IMR-90 (cell line): ENCODE measurements at places on chromosomes 6 and 20.

DNA sequence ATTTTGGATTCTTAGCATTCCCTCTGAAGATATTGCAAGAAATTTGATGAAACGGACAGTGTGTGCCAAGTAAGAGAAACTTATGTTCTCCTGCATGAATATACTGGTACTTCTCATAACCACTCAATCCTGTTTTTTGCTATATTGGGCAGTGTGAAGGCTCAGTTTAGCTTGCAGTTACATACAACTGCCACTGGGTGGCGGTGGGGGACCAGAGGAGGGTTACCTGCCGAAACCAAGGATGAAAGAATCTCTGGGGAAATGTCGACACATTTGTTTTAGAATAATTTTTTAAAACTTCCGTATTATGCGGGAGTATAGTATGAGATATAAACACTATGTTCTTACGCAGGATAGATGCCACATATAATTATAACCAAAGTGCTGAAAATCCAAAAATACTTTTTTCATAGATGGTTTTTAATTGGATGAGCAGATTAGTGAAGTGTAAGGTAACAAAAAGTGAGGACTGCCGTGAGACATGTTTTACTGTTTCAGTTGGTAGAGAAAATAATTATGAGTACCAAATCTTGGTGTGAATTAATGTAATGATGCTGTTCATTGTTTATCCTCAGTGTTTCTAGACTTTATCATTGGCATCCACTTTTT lies 9.7 kb downstream of the TRMT11 start:
- DNase-seq, result peak; percentile 60

DNA sequence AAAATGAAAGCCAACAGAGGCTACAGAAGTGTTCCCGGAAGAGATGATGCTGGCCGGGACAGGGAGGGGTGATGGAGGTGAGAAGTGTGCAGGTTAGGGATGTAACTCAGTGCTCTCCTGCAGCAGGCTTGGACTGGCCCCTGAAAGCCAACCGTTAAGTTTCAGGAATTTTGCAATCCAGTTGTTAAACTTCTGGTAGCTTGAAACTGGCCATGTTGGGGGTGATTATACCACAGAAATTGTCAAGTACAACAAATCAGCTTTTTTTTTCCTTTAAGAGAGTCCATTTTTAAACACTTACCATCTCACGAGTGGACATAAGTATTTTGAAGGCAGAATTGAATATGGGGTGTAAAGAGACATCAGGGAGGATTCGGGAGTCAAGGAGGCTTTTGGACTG lies 8.8 kb upstream of the SIRPB1 start:
- DNase-seq, result no peak

- DNase-seq, result no peak
Observed at GRCh38 chr6:106056060-106056745, 29.9 kb upstream of the PRDM1 start.

DNA sequence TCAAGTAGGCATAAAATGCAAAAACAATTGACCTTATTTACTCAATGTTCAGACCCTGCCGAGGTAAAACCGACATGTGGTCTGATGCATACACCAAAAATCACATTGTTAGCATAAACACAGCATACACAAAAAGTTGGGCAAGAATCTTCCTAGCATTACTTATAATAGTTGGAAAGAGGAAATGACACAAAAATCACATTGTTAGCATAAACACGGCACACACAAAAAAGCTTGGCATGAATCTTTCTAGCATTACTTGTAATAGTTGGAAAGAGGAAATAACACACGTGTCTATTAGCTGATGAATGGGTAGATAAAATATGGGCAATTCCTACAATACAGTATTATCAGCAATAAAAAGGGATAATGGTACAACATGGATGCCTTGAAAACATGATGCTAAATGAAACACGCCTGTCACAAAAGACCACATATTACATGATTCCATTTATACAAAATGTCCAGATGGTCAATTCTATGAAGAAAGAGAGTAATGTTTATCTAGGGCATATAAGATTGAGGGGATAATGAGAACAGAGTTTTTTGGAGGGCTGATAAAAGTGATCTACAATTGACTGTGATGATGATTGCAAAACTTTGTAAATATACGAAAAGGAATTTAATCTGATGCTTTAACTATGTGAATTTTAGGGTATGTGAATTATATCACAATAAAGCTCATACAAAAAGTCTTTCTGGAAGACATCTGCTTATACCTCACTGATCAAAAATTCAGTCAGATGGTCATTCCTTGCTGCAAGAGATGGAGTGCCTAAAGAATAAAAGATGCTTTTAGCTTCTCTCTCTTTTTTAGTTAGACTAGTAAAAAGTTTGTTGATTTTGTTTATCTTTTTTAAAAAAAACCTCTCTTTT lies 1019.5 kb upstream of the CITED2 start:
- DNase-seq, result peak; percentile 82

GRCh38 chr20:25188218-25188617 lies 7.3 kb upstream of the ENTPD6 start:
- no peak for DNase-seq

GRCh38 chr20:14062786-14063185 lies 67.5 kb downstream of the MACROD2 start:
- no peak for DNase-seq

DNA sequence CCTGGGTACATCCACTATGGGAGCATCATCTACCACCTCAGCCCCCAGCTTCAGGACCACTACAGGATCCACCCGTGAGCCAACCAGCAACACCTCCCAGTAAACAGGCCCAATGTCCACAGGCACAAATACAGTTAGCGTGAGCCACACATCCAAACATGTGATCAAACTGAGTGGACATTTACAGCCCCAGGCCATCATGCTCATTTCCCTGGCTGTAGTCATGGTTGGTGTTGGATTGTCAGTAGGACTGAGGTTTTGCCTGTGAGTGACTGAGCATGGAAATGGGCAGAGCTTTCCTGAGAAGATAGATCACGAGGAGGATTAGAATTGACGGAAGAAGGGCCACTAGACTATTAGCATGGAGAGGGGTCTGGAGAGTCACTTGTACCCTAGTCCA lies 10.7 kb upstream of the MUC21 start:
- no peak for DNase-seq

- no peak for DNase-seq
Observed at GRCh38 chr6:157139054-157139708, 184.1 kb downstream of the TMEM242 start.

GRCh38 chr6:151616600-151616999 lies 122.8 kb downstream of the CCDC170 start:
- no peak for DNase-seq

GRCh38 chr6:53928641-53929040 lies 133.8 kb downstream of the LRRC1 start:
- DNase-seq, result no peak

DNA sequence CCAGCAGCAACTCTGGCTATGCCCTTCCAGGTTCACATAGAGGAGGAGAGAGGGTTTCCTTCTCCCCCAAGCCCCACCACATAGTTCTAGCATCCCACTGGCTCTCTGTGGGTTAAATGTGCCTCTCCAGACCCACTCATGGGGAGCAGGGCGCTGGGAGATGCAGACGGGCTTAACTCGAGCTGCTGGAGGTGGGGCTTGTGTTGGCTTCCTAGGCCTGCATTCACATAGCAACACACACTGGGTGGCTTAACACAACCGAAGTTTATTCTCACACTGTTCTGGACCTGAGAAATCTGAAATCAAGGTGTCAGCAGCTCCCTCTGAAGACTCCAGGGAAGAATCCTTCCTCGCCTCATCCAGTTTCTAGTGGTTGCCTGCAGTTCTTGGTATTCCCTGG lies 33.6 kb downstream of the SLC2A10 start:
- no peak for DNase-seq

DNA sequence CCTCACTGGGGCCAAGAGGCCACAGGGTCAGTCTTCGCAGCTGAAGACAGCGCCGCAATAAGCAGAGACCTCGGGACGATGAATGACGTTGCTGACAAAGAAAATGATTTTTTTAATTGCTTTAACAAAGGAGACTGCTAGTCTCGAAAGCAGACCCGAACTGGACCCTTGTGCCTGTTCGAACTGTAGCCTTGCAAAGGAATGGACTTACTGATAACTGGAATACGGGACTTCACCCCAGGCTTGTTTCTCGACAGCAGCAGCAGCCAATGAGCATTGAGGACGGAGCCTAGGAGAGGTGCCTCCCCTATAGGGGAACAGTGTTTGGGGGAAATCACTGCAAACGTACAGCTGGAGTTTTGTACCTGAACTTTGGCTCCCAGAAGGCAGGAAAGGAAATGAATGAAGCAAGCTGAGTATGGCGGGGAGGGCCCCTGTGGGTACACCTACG lies 1.3 kb upstream of the TAF4 start:
- DNase-seq, result no peak

- peak; percentile 53 for DNase-seq
Observed at GRCh38 chr6:144349690-144350527, 64.8 kb downstream of the UTRN start.

DNA sequence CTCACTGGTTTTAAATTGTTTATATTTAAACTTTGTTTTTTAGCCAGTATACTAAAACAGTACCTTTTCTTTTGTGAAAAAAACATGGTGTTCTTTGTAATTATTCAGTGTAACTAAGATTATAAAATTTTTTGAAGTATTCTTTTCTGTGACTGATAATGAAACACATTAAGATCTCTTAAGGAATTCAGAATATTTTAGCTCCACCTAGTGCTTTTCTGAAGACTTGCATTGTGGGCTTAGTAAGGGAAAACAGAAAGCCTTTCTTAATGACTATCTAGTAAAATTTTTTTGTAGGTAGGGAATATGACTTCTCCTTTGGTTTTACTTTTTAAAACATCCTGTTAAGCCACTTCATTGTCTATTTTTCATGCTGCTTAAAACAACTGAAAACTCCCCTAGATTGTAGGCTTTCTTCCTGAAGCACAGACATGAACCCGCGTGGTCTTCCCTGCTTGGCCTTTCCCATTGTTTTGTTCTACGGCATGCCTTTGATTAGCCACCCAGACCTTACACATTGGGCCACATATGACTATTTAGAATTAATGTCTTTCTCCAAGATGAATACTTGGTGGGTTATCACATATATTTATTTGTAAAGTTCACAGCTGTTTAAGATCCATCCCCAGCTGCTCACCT lies 72.1 kb downstream of the AFDN start:
- peak; percentile 68 for DNase-seq

- no peak for DNase-seq
Observed at GRCh38 chr20:58407966-58408557, 19.0 kb downstream of the VAPB start.

- DNase-seq, result no peak
Observed at GRCh38 chr6:39157511-39157910, 42.5 kb upstream of the SAYSD1 start.

GRCh38 chr20:48558906-48559305 lies 268.9 kb downstream of the PREX1 start:
- DNase-seq, result no peak

- DNase-seq, result peak; percentile 97
Observed at GRCh38 chr6:21987501-21987957, 309.3 kb downstream of the PRL start.

DNA sequence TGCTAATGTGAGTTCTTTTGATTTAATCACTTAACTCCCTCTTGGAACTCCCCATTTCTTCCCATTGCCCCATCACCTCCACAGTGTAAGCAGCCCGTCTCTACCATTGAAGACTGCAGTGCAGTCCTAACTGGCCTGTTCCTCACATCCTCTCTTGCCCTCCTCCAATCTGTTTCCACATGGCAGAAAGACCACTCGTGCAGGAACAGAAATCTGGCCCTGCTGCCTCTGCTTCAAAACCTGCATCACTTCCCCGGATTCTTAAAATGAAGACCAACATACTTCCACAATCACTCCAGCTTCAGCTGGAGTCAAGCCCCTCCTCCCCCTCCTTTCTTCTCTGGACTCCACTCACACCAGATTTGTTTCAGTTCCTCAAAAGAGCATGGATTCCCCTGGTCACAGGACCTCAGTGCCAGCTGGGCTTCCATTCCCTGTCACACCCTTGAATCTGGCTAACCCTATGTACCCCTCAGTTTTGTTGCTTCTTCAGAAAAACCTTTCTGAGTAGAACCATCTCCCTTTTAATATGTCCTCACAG lies 802.3 kb downstream of the MAFB start:
- no peak for DNase-seq

DNA sequence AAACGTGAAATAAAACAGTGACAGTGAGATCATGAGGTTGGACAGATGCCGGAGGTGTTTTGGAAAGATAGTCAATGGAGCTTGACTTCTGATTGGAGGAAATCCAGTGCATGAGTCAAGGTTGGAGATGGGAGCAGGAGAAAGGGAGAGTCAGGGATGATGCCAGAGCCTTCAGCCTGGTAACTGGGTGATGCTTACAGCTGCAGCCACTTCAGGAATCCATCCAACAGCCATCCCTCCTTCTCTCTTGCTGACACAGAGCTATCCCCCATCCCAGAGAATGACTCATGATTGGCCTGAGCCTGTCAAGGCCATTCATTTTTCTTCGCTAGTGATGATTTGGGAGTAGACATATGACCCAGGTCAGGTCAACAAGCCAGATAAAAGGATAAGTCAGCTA lies 112.8 kb downstream of the SAMD5 start:
- peak; percentile 87 for DNase-seq

DNA sequence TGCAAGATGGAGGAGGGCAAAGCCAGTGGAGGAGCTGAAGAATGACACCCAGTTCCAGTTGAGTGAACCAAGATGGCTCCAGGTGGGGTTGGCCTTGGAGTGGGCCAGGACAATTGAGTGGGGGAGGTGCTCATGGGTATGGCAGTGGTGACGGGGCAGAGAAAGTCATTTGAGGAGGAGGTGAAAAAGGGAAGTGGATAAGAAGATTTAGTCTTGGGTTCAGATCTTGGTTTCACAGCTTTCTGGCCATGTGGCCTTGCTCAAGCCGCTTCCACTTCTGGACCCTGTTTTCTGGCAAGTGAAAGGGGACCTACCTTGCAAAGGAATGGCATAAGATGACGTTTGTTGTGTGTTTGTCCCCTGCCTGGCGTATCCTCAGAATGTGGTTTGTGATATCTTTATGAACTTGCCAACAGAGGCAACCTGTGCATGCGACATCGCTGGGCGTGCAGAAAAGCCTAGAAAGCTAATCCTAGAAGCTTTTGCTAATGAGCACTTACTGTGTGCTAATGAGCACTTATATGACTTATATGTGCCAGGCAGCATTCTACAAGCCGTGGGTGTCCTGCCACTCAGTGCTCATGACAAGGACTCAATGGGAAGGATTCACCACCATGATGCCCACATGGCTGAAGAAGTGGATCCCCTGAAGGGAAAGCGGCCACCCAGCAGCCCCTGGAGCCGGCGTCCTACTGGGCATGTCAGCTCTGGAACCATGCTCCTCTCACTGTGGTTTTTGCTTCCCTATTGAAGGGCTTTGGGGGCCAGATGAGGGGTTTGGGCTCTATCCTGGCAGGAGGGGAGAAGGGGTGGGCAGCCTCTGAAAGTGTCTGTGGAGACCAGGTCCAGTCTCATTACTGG lies 23.6 kb upstream of the STX16 start:
- DNase-seq, result no peak

GRCh38 chr6:128509709-128510108 lies 10.7 kb downstream of the PTPRK start:
- DNase-seq, result no peak

- DNase-seq, result no peak
Observed at GRCh38 chr20:49785149-49785851, 27.3 kb upstream of the SLC9A8 start.
